ENCODE measurements at places on chromosomes 5 and 9.

- no peak for DNase-seq
Observed at GRCh38 chr5:138696501-138696900, 56.7 kb upstream of the CTNNA1 start.

GRCh38 chr5:178068293-178068692 lies 45.0 kb upstream of the N4BP3 start:
- DNase-seq, result no peak

- DNase-seq, result no peak
Observed at GRCh38 chr5:154218786-154219185, 28.3 kb downstream of the GALNT10 start.

- no peak for DNase-seq
Observed at GRCh38 chr9:78860801-78861475, 564.0 kb downstream of the PSAT1 start.

- no peak for DNase-seq
Observed at GRCh38 chr5:147863454-147864158, 14.9 kb upstream of the SCGB3A2 start.

- DNase-seq, result peak; percentile 78
Observed at GRCh38 chr9:92147030-92147851, 32.0 kb upstream of the SPTLC1 start.

- DNase-seq, result no peak
Observed at GRCh38 chr9:16575142-16575985, 295.1 kb downstream of the BNC2 start.

GRCh38 chr9:96476591-96476990 lies 26.6 kb downstream of the HABP4 start:
- DNase-seq, result no peak

GRCh38 chr5:13859270-13860065 lies 85.0 kb downstream of the DNAH5 start:
- no peak for DNase-seq

- DNase-seq, result no peak
Observed at GRCh38 chr5:171093598-171093997, 215.4 kb upstream of the TLX3 start.

DNA sequence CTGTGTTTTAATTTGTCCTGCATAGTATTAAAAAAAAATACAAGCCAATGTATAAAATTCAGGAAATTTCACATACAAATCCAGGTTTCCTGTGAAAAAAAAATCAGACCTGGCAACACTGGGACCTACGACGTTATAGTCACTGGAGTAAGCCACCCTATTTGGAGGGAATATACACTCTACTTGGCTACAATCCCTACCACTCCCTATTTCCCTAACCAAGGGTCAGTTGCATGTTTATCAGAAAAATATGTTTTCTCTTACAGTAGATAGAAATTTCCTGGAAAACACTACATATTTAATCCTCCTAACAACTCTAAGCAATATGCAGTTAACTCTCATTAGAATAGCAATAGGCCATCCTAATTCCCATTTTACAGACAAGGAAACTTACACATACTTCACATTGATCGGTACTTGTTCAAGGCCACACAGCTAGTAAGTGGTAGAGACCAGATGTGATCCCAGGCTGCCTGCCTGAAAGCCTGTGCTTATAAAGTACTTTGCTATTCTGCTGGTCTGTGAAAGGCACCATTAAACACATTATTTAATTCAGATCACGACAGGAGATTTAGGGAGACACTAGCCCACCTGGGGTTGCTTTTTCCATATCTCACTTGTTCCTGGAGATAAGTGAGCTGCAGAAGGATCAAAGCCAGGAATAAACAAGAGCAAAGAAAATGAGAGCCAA lies 70.8 kb downstream of the MFAP3 start:
- DNase-seq, result no peak

DNA sequence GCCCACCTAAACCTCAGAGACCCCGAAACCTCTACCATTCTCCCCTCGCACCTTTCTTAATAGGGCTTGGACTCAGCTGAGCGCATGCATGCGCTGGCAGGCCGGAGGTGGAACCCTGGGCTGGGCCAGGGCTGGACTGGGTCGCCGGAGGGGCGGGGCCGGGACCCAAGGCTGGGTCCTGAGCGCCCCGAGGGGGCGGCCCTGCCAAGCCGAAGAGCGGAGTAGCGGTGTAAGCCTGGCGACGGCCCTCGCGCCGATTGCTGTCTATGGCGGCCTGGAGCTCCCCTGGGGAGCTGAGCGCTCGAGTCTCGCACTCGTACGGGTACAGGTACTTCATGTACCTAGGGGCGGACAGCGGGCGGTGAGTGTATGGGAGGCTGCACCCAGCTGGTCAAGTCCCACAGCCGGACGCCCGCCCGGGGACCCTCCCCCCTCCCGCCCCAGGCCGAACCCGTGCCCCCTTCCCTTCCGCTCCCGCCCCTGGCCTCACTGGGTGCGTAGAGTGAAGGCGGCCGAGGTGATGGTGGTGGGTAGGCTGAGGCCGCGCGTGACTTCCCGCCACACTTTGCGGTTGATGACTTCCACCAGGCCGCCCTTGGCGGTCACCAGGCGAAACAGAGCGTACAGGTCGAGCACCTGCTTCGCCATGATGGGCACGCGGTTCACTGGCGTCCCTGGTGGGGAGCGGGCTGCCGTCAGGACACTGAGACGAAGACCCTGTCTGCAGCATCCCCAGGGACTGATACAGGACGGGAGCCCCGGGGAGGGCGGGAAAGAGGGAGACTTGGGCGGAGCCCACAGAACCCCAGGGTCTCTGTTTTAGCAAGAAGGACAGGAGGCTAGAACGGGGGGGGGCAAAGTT lies 3.3 kb upstream of the DCTN3 start:
- DNase-seq, result no peak

GRCh38 chr9:74570879-74571512 lies 73.9 kb downstream of the RORB start:
- DNase-seq, result peak; percentile 22

DNA sequence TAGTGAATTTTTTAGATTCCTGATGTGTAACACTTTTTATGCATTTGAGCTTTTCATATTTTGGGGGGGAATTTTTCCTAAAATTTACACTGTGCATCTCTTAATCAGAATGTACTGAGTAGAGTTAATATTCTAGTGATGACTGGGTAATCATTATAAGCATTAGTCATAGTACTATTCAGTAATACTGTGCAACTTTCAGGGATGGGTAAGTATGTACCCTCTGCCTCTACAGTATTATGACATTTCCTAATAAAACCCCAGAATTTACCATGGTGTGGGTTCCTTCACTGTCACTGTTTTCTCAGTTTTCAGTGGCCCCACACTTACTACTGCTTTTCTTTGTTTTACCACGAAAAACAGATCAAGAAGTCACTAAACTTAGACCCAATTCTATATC lies 2.8 kb upstream of the CMYA5 start:
- no peak for DNase-seq

DNA sequence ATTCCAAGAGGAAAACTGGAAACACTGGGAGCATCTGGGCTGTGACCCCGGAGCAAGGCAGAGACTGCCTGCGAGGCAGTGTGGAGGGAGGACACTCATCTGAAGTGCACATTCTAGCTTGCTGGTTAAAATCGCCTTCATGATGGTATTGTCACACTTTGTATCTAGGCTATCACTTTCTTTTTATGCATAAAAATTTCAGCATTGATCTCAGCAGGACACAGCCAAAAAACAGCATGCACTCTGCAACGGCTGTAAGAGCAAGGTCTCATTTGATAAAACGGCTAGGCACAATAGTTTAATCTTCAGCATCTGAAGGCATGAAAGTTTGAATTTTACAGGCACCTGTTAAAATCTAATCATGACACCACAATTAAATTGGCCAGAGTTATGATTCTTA lies 110.8 kb upstream of the IRX1 start:
- no peak for DNase-seq

DNA sequence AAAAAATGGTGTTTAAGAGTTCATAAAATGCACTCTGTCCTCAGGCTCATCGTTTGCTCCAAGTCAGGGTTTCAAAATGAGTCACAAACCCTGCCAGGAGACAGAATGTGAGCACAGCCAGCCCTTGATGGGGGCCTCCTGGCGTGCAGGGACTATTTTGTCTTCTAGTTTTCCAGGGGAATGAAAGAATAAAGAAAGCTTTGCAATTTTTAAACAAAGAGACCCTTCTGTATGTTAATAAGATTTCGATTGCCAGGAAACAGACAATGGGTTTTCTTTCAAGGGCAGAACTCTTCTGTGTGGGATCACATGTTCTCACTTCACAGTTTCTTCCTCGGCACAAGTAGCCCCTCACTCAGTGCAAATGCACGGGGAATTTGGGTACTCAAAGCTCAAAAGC lies 121.4 kb upstream of the C6 start:
- peak; percentile 53 for DNase-seq

- no peak for DNase-seq
Observed at GRCh38 chr9:107249131-107249533, 33.9 kb upstream of the RAD23B start.

- no peak for DNase-seq
Observed at GRCh38 chr9:123350590-123351310, 5.2 kb upstream of the CRB2 start.

- no peak for DNase-seq
Observed at GRCh38 chr9:29640507-29640906, 2067.2 kb upstream of the C9orf72 start.

All from G401 (cell line).